ENCODE measurements at places on chromosomes 16 and 17. TPM values are rescaled to one million over a fixed set of nuclear protein-coding genes. Genes with fewer than 3 reads are reported as not detected.

GRCh38 chr16:68786685-68787418, 49.8 kb downstream of the CDH1 start:
- peak; percentile 18 for DNase-seq

DNA sequence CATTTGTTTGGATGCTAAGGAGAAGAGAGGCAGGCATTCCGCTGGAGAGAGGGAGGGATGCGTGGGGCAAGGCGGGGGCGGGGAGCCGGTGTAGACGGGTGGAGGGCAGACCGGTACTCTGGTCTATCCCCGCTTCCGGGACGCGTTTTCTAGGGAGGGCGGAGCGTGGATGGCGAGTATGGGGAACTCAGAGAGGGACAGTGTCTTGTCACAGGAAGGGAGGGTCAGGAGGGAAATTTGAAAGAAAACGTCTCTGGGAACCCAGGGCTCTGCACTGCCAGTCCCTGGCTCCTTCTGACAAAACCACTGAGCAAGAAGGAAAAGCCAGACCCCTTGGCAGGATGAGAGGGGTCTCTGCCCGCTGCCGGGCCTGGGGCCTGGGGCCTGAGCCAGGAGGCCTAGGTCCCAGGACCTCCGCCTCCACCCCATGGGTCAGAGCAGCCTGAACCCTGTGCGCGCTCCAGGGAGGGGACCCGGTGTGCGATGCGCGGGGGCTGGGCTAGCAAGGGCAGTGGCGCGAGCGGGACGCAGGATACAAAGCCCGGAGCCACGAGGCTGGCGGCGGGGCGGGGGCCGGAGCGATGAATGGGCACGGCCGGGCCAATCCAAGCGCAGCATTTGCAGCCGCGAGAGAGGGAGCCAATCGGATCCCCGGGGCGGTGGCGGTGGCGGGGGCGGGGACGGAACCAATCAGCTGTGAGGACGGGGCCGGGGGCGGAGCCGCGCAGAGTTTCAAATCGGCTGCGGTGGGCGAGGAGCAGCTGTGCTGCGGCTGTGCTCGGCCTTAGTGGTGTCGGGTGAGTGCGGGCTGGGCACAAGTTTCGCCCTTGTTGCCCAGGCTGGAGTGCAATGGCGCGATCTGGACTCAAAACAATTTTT, at the start of gene PIMREG:
Gene PIMREG (plus strand): TSS at position 764 of the 879 bp plus-strand sequence. CDS start 656 bp downstream, outside the sequence.
- peak; percentile 97 for DNase-seq

DNA sequence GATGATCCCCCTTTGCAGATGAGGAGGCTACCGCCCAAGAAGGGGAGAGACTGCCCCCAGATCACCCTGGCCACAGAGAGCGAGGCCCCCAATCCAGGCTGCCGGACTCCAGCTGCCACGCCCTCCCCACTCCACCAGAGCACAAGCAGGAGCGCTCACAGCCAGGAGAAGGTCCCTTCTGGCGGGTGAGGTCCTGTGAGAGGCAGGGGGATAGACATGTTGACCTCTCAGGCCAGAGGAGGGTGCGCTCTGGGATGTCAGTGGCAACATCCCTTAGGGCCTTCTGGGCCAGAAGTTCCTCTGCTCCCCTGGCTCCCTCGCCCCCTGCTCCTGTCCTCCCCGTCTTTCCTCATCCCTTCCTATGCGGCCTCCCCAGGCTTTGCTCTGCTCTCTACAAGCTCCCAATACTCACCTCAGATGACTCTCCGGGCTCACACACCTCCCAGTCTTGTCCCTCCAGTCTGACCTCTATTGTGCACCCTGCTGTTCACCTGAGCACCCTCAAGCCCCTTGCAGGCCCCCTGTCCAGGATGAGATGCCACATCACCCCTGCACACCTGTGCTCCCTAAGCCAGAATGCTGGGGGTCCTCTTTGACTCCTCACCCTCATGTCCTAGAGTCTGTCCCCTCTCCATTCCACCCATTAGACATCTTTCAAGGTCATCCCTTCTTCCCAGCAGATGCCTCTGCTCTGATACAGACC, 5.0 kb upstream of the NXPH3 start:
- DNase-seq: no peak

- no peak for DNase-seq
These were observed 6.1 kb upstream of the ITGAM start for GRCh38 chr16:31253642-31254045.

DNA sequence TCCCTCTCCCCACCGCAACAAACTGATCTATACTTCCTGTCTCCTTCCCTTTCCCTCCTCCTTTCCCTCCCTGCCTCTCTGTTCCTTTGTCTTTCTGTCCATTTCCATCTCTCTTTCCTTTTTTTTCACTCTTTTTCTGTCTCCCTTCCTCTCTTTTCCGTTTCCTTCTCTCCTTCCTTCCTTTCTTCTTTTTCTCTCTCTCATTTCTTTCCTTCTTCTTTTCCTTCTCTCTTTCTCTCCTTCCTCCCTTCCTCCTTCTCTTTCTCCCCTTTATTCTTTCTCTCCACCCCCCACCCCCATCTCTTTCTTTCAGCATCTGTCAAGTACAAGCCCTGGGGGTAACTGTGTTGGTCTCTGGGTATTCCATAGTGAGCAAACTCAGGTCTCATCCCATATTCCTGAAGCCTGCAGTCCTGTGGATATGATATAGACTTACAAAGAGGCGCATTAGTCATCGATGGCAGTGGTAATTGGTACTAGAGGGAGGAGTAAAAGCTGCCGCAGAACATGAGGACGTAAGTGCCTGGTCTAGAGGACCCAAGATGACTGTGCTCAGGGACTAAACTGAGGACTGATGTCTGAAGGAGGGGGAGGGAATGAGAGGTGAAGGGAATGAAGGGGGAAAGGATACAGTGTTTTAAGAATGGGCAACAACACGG, 50.4 kb downstream of the VAT1L start:
- no peak for DNase-seq

GRCh38 chr17:31369266-31369665, 22.2 kb upstream of the RAB11FIP4 start:
- no peak for DNase-seq

DNA sequence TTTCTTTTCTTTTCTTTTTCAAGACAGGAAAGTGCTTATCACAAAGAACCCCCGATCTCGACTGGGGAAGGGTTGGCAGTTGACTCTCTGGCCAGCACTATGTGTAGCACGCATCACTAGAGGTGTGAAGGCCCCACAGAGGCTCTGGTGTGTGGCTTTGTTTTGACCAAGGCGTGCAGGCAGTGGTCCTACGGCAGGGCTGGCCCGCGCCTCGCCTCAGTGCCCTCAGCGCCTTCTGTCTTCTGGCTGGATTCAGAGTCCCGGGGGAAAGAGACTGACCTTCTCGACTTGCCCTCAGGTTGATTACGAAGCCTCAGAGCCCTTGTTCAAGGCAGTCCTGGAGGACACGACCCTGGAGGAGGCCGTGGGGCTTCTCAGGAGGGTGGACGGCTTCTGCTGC, 18.7 kb downstream of the SGSH start:
- DNase-seq: no peak

- no peak for DNase-seq
These were observed 1.4 kb downstream of the MPG start for GRCh38 chr16:79151-80054.

- no peak for DNase-seq
These were observed 3.7 kb downstream of the FTO start for GRCh38 chr16:53707671-53708070.

DNA sequence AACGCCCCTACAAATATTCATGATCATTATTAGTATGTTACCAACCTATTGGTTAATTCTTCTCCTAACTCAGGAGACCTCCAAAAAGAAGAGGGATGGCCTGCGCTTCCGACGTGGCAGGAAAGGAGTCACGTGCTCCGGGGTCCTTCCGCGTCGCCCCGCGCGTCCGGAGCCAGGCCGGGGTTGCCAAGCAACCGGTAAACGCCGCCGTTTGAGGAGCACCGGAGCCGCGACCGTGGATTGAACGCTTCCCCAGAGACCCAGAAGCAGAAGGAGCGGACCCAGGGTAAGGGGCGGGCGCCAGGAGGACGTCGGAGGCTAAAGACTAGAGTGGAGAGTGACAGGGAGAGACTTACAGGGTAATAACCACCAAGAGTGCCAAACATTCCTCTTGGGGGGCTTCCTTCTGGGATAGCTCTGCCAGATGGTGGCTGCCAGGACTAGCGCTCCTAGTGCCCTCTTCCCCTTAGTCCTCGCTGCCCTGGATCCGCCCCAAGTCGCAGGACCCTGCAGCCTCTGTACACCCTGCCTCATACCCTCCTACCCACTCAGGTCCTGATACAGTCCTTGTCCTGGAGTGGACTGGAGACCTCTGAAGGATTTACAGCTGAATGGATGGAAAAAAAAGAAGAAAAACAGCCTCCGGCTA, at the start of gene DNAI2:
Gene DNAI2 (plus strand): TSS at position 175 of the 649 bp plus-strand sequence. CDS start 7,584 bp downstream, outside the sequence.
- no peak for DNase-seq

DNA sequence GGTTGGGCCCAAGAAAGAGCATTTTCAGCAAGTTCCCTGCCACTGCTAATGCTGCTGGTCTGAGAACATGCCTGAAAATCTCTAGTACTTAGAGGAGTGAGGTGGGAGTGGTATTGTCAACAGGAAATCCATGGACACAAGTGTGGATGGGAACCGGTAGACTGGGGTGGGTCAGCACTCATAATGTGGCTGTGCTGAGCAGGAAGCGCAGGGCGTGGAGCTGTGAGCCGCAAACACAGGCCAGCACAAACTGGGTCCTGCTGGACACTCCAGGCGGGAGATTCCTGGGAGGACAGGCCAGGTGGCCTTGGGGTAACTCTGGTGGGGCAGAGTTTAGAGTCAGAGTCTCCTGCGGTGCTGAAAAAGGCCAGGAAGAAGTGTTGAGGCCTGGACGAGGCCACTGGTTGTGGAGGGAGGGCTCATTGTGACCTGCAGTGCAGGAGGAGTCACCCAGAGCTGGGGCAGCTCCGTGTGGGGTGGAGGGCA, 62.6 kb downstream of the BANP start:
- DNase-seq: no peak

DNA sequence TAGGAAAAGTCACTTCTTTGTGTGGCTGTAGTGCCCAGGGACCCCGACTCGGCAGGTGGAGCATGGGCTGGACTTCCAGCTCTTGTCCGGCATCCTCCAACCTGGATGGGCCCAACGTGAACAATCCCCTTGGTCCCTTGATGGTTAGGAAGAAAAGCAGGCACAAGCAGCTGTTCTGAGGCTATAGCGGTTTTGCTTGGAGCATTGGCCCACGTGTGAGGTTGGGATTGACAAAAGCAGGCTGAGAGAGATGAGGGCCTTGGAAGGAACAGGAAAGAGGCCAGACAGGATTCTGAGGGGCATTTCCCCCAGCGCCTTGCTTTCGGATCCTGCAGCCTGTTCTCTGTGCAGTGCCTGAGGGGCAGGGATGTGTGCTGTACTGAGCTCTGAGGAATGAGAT, 28.1 kb downstream of the SCNN1B start:
- DNase-seq: no peak

- DNase-seq: no peak
These were observed 7.3 kb upstream of the METRNL start for GRCh38 chr17:83071966-83072562.

GRCh38 chr16:24075931-24076716, 180.0 kb upstream of the CACNG3 start:
- no peak for DNase-seq

DNA sequence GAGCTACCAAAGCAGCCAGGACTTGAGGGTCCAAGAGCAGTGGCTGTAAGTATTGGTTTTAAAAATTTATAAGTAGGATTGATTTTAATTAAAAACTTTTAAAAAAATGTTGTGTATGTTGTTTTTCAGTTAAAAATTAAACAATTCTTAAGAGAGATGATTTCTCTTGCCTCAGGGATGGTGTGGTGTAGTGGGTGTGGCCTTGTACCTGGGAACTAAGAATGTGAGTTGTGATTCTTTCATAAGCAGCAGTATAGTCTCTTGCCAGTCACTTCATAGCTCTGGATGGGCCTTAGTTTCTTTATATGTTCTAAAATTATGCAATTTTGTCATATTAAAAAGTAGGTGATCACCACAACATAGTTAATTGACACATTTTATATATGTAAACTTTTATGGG, 99.5 kb downstream of the FTO start:
- no peak for DNase-seq

GRCh38 chr17:70187383-70187782, 18.1 kb downstream of the KCNJ2 start:
- no peak for DNase-seq

GRCh38 chr16:50146479-50147435, 6.3 kb upstream of the TENT4B start:
- DNase-seq: no peak

- no peak for DNase-seq
These were observed 2.8 kb upstream of the SOCS3 start for GRCh38 chr17:78362671-78363070.

- no peak for DNase-seq
These were observed 4.4 kb upstream of the EIF4A3 start for GRCh38 chr17:80151333-80151732.

DNA sequence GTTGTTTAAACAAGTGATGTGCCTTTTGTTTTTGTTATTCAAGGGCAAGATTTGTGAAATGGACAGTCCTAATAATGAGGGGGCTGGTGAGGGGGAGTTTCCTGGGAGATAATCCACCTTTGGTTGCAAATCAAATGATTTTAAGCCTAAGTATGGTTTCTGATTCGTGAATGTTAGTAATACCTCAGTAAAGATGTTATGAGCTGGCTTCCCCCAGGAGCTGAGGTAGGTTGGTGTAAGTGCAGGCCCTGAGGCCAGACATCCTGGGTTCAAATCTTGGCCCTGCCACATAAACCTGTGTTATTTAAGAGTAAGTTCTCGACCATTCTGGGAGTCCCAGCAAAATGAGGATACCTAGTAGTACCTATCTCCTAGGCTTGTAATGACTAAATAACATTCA, 1.5 kb downstream of the SNX29 start:
- DNase-seq: no peak

GRCh38 chr16:87620201-87620495, 17.8 kb downstream of the JPH3 start:
- no peak for DNase-seq

- no peak for DNase-seq
These were observed 221.3 kb downstream of the SEC14L1 start for GRCh38 chr17:77361986-77362620.

DNA sequence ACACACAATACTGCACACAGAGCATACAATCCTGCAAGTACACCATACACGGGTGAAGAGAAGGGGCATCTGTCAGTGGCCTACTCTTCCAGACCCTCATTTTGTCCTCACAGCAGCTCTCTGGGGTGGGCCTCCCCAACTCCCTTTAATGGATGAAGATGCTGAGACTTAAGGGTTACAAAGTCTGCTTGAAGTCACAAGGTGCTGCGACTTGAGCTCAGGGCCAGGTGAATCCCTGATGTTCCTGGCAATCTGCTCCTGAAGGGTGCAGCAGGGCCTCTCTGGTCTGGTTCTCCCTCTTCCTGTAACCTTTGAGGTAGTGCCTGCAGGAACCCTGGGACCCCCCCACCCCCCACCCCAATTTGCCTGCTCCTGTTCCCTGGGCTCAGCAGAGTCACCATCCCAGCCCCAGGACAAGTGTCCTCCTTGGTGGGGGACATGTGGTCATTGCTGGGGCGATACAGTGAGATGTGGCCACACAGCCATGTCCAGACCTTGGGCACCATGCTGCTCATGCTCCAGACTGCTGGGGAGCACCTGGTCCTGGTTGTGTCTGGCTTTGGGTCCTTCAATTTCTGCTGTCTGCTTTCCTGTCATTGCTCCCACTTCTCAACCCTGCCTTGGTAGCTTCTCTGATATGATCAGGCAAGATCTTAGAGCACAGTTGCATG, 107.5 kb downstream of the METRNL start:
- no peak for DNase-seq

GRCh38 chr16:13427943-13428342, 492.0 kb upstream of the ERCC4 start:
- no peak for DNase-seq

SPATA32 gene
- 0.24 TPM for total RNA-seq

AXIN2 gene
- total RNA-seq: 10.2 TPM

SCNN1B gene
- total RNA-seq: not detected

PDIA2 gene
- total RNA-seq: 3.8 TPM

HLF gene
- 0.41 TPM for total RNA-seq

STAT3 gene
- total RNA-seq: 42.2 TPM

SPEM1 gene
- total RNA-seq: not detected

ITGB4 gene
- total RNA-seq: 14.8 TPM

CCL14 gene
- not detected for total RNA-seq

TRIM47 gene
- total RNA-seq: 1.0 TPM

DNAH9 gene
- total RNA-seq: 1.5 TPM
